NCI-H187 treated with DMSO at 0.1 percent for 48 hours (cell line): ENCODE measurements at places on chromosomes 5 and 9.

DNA sequence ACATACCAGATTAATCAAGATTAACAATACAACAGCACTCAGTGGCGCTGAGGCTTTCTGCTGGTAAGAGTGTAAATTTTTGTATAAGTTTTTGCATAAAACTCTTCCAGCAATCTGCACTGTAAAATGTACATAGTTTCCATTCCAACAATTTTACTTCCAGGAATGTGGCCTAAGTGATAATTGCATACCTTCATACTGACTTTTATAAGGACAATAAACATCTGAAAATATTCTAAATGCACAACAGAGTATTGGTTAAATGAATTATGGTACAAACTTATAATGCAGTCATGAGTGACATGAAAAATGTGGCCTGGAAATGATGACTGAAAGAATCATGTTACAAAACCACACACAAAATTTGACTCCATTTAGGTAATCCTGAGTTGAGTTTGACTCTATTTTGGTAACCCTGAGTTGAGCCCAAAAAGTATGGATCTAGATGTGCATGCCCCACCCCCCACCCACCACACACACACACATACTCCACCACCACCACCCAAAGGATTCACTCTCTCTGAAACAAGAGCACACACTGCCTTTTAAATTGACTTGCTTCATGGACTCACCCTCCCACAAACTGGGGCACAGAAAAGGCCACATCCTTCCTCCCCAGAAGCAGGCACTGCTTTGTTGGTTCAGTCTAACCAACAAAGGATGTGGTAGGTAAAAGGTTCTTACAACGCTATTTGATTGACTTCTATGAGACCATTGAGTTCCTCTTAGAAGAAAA, 137.6 kb downstream of the SUSD1 start:
- DNase-seq = no peak

- DNase-seq = no peak
Observed at GRCh38 chr5:116514421-116514970, 60.1 kb downstream of the SEMA6A start.

DNA sequence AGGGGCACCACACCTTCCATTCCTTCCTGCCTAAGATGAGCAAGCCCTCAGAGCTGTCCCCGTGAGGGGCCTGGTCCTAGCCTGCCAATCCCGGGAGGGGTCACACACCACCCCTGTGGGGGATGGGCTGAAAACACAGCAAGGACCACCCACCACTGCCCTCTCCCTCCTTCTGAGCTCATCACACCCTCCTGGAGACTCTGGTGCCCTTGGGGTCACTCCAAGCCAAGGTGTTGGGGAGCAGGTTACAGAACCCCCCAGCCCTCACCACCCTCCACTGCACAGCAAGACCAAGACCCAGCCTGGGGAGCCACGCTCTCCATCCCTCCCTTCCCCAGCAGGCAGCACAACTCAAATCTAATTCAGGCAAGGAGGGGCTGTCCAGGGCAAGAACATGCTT, 60.5 kb upstream of the PPP1R26 start:
- DNase-seq = no peak

DNA sequence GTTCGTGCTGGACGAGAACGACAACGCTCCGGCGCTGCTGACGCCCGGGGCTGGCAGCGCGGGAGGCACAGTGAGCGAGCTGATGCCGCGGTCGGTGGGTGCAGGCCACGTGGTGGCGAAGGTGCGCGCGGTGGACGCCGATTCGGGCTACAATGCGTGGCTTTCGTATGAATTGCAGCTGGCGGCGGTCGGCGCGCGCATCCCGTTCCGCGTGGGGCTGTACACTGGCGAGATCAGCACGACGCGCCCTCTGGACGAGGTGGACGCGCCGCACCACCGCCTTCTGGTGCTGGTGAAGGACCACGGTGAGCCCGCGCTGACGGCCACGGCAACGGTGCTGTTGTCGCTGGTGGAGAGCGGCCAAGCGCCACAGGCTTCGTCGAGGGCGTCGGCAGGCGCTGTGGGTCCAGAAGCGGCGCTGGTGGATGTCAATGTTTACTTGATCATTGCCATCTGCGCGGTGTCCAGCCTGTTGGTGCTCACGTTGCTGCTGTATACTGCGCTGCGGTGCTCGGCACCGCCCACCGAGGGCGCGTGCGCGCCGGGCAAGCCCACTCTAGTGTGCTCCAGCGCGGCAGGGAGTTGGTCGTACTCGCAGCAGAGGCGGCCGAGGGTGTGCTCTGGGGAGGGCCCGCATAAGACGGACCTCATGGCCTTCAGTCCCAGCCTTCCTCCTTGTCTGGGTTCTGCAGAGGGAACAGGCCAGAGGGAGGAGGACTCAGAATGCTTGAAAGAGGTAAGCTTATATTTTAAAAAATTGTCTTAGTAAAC, 2.2 kb downstream of the PCDHA13 start:
- DNase-seq = no peak

GRCh38 chr5:154498591-154498990, 20.6 kb upstream of the HAND1 start:
- no peak for DNase-seq

DNA sequence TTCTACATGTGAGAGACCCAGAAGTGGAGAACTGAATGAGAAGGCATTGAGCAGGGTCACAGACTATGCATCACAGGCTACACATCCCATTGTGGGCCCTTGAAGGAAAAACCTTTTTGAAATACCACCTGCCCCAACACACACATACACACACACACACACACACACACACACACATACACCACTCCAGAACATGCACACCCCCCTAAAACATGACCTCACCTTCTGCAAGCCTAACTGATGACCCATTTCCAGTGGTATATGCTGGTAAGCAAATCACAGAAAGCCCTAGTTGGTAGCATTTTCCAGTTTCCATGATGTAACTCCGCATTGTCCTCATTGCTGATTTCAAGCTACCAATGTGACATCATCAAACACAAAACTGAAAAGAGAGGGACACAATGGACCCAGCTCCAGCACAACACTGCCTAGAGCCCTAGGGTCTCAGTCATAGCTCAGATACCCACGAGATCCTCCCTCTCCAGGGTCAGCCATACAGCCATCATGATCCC, 36.4 kb downstream of the THBS4 start:
- no peak for DNase-seq

- DNase-seq = no peak
Observed at GRCh38 chr9:109843641-109844040, 63.6 kb downstream of the PALM2AKAP2 start.

- no peak for DNase-seq
Observed at GRCh38 chr5:170333161-170333910, 35.8 kb upstream of the LCP2 start.

DNA sequence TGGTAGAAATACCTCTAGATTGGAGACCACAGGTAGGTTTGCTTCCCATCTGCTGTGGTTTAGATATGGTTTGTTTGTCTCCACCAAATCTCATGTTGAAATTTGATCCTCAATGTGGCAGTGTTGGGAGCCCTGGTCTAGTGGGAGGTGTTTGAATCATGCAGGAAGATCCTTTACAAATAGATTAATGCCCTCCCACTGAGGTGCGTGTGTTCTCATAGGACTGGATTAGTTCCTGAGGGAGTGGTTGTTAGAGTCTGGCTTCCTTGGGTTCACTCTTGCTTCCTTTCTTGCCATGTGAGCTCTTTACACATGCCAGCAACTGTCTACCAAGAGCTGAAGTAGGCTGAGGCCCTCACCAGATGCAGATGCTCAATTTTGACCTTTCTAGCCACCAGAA, 391.1 kb upstream of the GRIA1 start:
- DNase-seq = no peak

GRCh38 chr9:123309611-123310010, 41.2 kb upstream of the STRBP start:
- no peak for DNase-seq

DNA sequence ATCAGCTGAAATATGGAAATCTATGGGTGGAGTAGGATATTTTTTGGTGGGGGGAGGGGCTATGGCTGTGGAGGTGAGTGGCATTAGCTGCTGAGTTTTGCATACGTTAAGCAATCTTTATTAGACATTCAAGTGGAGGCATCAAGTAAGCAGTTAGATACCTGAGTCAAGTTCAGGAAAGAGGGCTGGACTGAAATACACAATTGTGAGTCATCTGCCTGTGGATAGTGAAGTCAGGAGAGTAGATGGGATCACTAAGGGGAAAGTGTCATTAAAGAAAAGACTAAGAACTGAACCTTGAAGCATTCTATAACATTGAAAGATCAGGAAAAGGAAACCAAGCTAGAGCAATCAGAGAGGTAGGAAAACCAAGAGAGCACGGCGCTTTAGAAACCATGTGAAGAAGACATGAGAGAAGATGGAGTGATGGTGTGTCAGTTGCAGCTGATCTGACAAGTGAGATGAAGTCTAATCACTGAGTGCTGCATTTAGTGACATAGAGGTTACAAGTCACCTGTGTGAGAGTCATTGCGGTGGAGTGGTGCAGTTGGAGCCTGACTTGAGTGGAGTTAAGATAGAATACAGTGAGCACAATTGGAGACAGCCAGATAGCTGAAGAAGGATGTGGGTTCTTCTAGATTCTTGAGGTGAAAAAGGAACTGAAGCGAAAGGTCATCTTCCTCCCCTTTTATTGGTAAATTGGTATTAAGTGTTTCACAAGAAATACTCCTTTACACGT, 88.7 kb downstream of the PIP5K1B start:
- no peak for DNase-seq

DNA sequence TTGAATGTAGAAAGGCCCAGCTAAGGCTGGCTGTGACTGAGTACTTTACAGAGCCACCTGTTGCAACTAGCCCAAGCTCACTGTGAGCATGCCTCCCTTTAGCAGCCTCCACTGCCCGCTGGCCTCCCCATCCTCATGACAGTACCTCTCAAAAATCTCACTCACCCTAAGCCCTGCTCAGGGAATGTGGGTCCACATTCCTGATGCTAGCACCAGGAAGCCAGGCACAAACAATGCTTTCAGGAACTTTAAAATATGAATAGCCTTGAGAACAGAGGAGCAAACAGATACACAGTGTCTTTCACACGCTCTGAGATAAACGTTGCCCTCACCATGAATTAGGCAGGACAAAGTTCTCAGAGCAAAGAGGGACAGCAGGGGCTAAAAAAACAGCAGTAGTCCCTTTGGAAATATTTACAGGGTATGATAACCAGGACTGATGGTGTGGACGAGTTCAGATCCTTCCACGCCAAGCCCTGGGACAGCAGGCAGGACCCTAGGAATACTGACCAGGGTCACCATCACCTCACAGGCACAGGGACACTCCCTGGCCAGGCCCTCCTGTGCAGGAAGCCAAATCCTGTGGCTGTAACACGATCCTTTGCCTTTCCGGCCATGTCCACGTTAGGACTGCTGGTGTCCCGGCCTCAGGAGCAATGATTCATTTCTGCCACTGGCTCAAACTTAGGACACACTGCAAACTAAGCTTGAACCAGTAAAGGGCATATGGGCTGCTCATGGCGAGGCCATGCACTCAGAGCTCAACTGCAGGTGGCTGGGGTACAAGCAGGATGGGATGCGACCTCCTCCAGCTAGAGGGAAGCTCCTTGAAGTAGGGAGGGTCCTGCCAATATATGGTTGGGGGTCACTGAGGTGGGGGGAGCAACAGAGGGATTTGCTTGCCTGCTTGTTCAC, 9.6 kb downstream of the ACSL6 start:
- no peak for DNase-seq

- no peak for DNase-seq
Observed at GRCh38 chr9:89137542-89138462, 40.8 kb downstream of the SHC3 start.

GRCh38 chr5:114719268-114719667, 357.4 kb downstream of the KCNN2 start:
- no peak for DNase-seq

GRCh38 chr5:21862986-21863385, 990.2 kb downstream of the CDH12 start:
- peak; percentile 89 for DNase-seq

DNA sequence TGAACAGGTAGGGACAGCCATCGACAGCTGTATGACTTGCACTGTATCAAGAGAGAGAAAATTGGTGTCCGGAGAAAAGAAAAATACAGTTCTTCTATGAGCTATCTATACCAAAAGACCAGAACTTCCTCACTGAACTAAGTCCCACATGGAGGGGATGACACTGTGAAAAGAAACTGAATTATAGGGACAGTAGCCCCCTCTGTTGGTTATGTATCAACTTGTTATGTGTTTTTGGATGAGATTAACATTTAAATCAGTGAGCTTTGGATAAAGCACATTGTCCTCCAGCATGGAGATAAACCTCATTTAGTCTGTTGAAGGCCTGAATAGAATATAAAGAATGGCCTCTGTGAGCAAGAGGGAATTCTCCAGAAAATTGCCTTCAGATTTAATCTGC, 176.6 kb upstream of the SH3GL2 start:
- DNase-seq = no peak

DNA sequence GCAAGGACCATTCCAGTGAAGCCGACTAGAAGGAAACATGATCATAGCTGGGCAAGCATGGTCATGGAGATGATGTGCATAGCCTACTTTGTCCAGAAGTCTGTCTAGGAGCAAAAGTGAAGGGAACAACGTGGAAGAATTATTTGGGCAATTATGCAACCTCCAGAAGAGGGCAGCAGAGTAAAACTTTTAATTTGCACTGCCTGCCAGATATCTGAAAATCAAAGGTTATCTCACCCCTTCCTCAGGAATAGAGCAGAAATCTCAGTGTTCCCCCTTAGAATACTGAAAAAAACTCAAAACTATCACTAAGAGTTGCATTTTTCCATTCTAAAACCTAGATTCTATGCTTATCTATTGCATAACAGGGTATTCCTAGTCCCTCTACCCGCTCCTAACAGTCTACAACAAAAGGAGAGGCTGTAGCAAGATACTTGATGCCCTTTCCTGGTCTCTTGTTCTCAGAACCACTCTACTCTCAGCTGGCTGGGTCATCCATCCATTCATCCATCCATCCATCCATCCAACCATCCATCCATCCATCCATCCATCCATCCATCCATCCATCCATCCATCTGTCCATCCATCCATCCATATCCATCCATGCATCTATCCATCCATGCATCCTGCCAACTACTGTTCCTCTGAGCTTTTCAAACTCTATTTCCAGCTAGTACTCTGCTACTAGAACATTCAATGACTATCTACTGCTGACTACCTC, 8.4 kb upstream of the SETD9 start:
- DNase-seq = no peak

GRCh38 chr5:125277494-125278154, 531.2 kb upstream of the ZNF608 start:
- no peak for DNase-seq

GRCh38 chr9:14511452-14511851, 181.8 kb downstream of the ZDHHC21 start:
- DNase-seq = no peak
